Activated CD4-positive, alpha-beta T cell treated with anti-CD3 and anti-CD28 coated beads for 1 hour (primary cell): ENCODE measurements at places on chromosomes 12 and 14.

DNA sequence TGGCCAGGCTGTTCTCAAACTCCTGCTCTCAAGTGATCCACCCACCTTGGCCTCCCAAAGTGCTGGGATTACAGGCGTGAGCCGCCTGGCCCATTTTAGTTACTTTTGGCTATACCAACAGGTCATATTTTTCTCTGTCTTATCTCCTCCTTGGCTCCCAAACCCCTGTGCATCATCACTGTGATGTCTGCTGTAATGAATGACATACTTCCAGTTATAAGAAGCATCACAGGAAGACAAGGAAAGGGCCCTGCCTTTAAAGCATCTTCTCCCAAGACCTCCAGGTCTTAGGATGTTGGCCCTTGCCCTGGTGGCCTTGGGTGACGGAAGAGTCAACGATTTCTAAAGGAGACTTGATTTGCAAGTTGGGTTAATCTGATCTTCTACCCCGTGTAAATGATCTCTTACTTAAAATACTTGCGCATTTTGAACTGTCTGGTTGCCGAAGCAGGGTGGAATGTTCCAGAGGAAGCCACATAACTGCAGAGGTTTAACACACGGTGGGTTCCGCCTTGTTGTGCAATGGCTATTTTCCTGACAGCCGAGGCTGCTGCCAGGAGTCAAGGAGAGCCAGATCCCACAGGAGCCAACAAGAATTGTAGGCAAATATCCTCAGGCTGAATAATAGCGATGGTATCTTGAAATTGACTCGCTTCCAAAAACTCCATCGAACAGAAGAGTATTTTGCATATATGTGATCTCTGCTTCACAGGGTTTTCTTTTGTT is 55.7 kb upstream of the PLXNC1 start:
- DNase-seq: no peak

DNA sequence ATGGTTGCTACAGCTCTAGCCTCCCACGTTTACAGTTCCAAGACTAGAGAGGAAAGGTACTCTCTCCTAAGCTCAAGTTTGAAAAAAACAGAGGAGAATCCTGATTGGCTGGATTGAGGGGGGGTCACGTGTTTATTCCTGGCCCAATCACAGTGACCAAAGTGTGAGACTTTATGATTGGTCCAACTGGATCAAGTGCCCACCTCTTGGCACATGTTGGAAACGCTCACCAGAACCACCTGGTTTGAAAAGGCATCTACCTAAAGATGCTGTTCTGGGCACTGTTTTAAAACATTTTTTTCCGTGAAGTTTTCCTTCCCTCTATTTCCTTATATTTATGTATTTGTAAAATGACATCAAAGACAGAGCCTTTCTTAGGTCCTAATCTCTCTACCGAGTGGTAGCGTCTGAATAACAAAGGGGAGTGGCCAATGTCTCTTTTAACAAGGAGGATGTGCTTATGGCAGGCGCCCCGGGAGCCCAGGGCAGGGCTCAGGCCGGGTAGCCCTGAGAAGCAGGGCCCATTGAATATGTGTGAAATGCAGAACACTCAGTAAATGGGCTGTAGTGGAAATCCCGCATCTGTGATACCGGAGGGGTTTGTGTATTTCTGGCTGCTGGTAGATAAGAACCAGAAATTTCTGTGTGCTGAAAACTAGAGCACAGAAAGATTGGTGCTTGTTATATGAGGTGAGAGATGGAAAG is 146.2 kb downstream of the ATP23 start:
- DNase-seq: no peak

DNA sequence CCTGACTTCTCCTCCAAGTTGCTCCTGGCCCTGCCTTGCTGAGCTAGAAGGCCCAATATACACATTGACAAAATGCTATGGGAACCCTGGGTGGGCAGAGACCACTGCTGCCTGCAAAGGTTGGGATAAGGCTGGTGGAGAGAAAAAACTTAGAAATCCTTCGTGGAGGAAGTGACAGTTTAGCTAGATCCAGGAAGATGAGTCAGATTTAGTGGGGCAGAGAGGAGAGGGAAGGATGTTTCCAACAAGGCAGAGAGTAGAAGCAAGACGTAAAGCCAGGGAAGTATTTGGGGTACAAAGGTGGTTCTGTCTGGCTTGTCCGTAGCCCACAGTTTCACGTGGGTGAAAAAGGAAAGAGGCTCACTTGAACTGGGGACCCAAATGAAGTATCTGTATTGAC is 69.0 kb upstream of the CLMN start:
- no peak for DNase-seq

DNA sequence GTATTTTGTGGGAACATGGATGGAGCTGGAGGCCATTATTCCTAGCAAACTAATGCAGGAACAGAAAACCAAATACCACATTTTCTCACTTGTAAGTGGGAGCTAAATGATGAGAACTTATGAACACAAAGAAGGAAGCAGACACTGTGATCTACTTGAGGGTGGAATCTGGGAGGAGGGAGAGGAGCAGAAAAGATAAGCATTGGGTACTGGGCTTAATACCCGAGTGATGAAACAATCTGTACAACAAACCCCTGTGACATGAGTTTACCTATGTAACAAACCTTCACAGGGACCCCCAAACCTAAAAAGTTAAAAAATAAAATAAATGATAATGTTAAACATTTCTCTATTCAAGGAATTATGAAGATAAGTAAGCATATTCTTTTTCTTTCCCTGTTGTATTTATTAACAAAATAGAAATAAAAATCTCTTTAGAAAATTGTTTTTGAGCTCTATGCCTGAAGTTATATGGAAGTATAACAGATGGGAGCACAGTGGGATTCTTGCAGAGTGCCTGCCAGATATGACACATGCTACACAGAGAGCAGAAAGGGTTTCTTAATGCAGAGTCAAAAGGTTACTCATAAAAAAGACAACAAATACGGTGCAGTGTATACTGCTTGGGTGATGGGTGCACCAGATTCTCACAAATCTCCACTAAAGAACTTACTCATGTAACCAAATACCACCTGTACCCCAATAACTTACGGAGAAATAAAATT is 52.0 kb upstream of the SYNE2 start:
- DNase-seq: no peak

GRCh38 chr12:58184212-58184611 is 242.8 kb downstream of the ATP23 start:
- DNase-seq: no peak

DNA sequence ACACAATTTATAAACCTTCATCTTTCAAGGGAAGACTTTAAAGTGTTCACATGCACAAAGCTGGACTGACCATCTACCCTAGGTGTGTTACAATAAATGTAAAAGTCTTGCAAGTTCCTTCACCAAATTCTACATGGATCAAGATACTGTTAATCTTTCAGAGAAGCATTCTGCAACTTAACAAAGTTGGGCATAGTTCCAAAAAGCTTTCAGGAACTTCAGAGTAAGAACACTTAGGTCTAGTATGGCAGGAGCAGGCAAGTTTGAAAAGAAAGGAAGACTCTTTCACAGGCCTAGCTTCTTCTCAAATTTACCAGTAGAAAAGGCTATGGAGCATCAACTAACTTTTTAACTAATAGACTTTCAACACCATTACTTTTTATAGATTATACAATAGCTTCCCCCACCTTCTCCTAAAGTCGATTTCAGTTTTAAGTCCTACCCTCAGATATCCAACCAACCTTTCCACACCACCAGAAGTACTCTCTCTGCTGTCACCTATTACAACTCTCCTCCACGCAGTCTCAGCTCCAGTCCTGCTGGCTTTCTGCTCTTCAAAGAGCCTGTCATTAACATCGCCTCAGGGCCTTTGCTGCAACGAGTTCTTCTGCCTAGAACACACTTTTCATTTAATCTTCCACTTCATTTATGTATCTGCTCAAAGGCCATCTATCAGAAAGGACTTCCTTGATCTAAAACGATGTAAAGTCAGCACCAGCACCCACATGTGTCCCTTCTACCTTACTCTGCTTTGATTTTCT is 333.9 kb downstream of the CEP128 start:
- no peak for DNase-seq

- no peak for DNase-seq
Observed at GRCh38 chr14:50670196-50670865, 2.2 kb upstream of the SAV1 start.

- no peak for DNase-seq
Observed at GRCh38 chr14:103512701-103513611, 9.7 kb downstream of the CKB start.

GRCh38 chr14:86050072-86050683 is 520.2 kb downstream of the FLRT2 start:
- no peak for DNase-seq

DNA sequence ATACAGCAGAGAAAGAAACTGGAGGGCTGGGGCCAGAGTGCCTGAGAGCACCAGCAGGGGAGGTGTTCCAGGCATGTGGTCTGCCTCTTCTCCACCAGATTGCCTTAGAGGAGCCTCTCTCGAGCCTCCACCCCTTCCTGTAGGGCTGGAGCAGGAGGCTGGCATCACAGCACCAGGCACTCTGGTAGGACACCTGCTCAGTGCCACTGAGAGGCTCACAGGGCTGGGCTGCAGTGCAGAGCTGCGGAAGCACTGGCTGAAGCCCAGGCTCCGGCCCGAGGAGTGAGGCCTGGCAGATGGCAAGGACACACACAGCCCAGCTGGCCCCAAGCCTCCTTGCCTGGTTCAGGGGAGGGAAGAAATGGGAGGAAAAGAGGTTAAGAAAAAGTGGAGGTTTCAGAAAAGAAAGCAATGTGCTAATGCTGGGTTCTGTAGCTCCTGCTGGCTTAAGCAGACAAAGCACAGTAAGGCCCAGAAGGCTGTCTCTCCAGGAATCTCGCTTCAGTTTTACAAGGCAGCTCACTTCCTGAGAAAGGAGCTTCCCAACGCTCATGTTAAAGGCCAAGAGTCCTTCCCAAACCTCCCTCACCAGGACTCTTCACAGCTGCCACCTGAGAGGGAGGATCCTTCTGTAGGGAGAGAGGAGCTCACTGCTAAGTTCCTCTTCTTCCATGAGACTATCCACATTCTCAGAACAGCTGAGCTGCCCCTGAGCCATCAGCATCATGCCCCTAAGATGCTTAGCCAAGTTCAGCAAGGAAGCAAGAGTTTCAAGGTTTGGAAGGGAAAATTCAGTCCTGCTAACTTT is 23.8 kb downstream of the SPTB start:
- DNase-seq: no peak

- DNase-seq: no peak
Observed at GRCh38 chr12:55996715-55997534, at the start of gene SUOX. TSS of gene SUOX (plus strand) at chr12:55997276. CDS start at chr12:56002222, 4,946 bp downstream.

DNA sequence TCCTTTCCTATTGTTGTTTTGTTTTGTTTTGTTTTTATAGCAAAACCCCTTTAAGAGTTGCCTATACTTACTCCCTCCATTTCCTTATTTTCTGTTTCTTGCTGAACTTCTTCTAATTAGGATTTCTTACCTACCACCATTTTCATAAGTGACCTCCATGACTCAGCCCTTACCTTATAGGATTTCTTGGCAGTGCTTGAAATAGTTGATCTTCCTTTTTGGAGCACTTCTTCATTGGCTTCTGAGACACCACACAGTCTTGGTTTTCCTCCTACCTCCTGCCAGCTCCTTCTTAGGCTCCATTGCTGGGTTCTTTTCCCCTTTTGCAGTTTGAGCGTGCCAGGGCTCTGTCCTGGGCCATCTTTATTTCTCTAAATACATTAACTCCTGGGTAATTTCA is 23.4 kb upstream of the EID3 start:
- no peak for DNase-seq

- DNase-seq: no peak
Observed at GRCh38 chr12:51850965-51851299, 2.4 kb upstream of the FIGNL2 start.

DNA sequence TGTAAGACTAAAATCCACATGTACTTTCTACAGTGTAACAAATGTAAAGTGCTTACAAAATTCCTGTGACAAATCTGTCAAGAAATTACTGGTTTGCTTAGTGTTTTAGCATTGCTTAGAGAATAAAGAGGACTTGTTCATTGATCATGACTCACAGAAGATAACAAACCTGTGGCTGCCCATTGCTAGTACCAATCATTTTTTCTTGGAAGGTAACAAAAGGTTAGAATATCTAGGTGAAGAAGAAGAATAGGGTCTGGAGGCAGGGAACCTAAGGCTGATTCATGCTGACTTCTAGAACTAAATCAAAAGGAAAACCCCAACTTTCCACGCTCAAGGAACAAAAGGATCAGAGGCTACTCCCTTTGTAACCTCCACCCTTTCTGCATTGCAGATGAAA is 232.7 kb upstream of the ABCD2 start:
- DNase-seq: no peak

- no peak for DNase-seq
Observed at GRCh38 chr12:123059500-123059899, 79.0 kb downstream of the ARL6IP4 start.

DNA sequence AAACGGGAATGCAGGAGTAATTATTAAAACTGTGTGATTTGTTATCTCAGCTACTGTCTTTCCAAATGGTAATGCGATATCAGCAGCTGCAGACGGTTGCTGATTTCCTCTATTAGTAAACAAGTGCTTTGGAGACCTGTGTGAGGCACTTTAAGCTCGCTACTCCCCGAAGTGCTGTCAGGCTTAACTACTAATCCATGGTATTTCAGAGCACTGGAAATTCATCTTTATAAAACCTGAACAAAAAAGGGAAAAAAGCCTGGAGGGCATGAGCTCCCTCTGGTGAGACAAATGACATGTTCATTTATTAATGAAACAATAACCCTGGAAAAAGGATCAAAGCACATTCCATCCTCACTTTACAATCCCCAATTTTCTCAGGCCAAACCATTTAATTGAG is 143.6 kb upstream of the OTX2 start:
- no peak for DNase-seq

GRCh38 chr12:97404543-97404942 is 58.1 kb upstream of the RMST start:
- DNase-seq: no peak

DNA sequence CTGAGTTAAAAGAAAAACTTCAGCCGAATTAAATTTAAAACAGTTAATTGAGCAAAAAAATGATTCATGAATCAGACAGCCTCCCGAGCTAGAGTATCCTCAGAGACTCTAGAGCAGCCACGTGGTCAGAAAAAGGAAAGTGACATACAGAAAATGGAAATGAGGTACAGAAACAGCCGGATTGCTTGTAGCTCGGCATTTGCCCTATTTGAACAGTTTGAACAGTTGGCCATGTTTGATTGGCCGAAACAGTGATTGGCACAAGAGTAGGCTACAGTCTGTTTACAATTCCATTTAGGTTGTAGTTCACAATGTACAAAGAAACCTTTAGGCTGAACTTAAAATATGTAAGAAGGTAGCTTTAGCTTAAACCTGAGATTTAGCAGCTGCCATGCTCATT is 12.9 kb upstream of the OXA1L start:
- DNase-seq: no peak

- no peak for DNase-seq
Observed at GRCh38 chr12:105616971-105617540, 286.6 kb downstream of the C12orf75 start.

DNA sequence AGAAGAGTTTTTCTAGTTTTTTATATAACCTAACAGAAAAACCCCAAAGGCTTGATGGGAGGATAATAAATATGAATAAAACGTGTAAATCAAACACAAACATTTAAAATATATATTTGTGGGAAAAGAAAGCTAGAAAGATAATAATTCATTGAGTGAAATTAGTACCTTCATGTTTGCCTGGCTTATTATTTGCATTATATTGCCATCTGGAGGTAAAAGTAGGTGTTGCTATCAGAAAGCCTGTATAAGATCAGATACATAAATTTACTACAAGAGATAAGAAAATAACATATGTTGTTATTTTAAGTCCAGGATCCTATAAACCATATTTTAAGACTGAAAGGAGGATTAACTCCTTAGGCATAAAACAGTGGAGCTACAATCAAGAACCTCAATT is 77.7 kb downstream of the NTS start:
- no peak for DNase-seq

GRCh38 chr14:58872061-58872460 is 234.3 kb downstream of the DACT1 start:
- no peak for DNase-seq

GRCh38 chr14:22977434-22977683 is 5.0 kb downstream of the AJUBA start:
- no peak for DNase-seq
